ENCODE measurements at places on chromosomes 3 and 15. TPM values are rescaled to one million over a fixed set of nuclear protein-coding genes. Genes with fewer than 3 reads are reported as not detected.

ITPKA gene
- total RNA-seq, result 1.3 TPM

PLAAT1 gene
- total RNA-seq, result 17.8 TPM

HDGFL3 gene
- total RNA-seq, result 4.8 TPM

TTBK2 gene
- 23.0 TPM for total RNA-seq
